CD4-positive, alpha-beta T cell treated with Interleukin-4 for 4 hours (primary cell): ENCODE measurements at places on chromosomes 7 and 10.

DNA sequence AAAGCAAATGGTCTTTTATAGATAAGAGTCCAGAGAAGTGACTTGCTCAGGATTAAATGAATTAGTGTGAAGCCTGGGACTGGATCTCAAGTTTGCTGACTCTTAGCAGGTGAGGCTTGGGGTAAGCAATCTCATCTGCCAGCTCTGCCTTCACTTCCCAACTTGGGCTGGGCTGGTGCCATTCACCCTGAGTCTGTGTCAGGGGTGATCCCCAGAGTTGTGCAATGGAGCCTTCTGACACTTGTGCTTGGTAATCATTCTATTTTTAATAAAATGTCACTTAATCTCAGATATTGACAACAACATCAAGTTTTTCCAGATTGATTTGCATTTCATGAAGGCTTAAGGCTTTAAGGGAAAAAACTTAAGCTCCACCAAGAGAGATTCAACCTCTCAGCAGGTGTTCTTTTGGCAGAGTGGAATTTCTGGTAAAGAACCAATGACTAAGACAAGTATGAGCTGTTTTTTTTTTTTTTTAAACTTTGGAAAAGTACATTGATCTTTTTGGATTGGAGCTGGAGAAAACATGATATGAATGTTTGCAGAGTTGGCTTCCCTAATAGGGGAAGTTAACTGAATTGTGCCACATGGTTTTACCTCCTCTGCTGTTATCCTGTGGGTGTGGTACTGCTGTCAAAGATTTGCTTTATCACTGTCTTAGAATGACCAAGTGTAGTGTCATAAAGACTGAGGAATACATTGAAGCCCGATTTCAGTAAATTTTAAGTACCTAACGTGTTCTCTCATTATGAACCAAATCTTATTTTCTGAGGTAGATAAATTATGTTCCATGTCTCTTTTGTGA lies 48.6 kb upstream of the GPR37 start:
- no peak for DNase-seq

GRCh38 chr10:124453960-124454610 lies 4.2 kb upstream of the NKX1-2 start:
- no peak for DNase-seq

GRCh38 chr10:4212111-4212630 lies 427.2 kb upstream of the KLF6 start:
- no peak for DNase-seq

DNA sequence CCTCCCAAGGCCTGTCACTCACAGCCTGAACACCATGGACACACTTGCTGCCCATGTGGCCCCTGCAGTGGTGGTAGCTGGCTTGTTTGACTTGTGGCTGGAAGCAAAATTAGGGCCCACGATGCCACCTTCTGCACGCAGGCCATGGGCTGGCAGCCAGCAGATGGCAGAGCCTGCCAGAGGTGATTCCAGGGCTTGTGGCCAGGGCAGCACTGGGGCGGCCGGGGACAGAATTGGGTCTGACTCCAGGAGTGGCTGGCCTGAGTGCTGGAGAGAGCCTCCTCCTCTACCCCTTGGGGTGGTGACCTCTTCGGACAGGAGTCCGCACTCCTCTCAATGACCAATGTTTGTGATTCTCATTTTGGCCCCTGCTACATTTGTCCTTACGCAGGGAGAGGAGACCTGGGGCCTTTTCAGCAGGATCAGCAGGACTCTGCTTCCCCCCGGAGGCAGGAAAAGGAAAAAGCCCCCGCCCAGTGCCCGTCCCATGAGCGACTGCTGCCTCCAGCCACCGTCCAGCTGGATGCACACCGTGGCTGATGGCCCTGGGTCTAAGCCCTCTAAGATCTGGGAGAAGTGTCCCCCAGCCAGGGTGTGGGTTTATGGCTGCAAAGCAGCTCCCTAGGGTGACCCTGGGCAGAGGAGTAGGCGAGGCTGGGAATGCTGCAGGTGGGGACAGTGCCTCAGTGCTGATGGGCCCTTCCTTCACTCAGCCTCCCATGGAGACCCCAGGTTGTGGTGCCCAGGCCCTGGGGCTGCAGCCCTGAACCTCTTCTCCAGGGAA lies 26.5 kb downstream of the DNAJB12 start:
- no peak for DNase-seq

DNA sequence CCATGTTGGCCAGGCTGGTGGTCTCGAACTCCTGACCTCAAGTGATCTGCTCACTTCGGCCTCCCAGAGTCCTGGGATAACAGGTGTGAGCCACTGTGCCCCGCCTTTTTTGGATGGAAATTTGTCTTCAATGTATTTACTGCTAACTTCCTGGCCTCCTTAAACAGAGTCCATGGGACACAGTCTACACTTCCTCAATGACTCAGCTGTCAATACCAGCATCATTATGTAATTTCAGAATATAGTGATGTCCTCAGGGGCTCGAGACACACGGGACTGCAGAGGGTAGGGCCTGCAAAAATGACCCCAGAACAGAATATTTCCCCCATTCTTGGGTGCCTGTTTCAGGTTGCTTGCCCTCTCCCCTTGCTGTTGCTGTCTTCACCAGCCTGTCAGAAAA lies 31.1 kb downstream of the CAMK2G start:
- no peak for DNase-seq

- no peak for DNase-seq
These were observed 305.5 kb downstream of the GPR37 start for GRCh38 chr7:124460056-124460450.

DNA sequence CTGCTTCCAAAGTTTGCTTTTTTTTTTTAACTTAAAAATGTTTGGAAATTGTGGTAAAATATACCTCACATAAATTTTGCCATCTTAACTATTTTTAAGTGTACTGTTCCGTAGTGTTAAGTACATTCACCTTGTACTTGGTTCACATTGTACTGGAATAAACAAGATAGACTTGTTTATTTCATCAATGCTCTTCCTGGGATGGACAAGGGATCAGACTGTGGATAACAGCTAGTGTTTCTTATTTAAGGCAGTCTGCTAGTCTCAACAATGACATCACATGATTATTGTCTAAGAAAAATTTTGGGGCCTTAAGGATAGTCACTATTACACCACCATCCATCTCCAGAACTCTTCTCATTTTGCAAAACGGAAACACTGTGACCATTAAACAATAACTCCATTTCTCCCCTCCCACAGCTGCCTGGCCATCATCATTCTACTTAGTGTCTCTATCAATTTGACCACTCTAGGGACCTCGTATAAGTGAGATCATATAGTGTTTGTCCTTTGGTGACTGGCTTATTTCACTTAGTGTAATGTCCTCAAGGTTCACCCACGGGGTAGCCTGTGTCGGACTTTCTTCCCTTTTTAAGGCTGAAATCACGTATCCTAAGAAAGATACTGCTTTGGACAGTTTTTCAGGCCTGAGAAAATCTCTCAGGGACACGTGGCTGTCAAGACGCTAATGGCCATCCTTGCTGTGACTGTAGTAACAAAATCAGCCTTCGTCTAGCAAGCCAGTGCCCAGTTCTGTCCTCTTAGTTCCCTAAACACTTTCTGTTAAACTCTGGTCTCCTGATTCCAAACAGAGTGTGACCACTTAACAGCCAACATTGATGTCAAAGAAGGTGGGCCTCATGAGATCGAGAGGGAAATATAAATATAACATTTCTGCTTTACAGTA lies 305.2 kb downstream of the FRMD4A start:
- DNase-seq, result no peak

DNA sequence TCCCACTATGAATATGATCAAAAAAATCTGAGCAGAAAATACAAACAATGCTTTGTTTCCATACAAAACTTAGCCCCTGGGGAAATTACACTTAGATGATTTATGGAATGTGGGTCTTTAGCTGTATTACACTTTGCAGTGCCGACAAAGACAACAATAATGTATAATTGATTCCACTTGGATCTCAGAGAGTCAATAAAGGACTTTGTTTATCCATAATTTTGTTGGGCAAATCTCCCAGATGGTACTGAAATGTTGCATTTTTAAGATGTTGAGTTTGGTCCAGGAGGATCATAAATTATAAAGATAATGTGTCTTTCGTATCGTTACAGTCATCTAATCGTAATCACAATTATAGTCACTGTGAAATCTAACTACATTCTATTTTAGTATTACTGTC lies 66.9 kb upstream of the DOCK1 start:
- no peak for DNase-seq

- no peak for DNase-seq
These were observed 25.8 kb downstream of the TMEM120A start for GRCh38 chr7:75968561-75969001.

- no peak for DNase-seq
These were observed 502.8 kb downstream of the GLRX3 start for GRCh38 chr10:130638991-130639390.

GRCh38 chr7:27184337-27185012 lies 557 bp downstream of the HOXA11 start:
- DNase-seq, result no peak

DNA sequence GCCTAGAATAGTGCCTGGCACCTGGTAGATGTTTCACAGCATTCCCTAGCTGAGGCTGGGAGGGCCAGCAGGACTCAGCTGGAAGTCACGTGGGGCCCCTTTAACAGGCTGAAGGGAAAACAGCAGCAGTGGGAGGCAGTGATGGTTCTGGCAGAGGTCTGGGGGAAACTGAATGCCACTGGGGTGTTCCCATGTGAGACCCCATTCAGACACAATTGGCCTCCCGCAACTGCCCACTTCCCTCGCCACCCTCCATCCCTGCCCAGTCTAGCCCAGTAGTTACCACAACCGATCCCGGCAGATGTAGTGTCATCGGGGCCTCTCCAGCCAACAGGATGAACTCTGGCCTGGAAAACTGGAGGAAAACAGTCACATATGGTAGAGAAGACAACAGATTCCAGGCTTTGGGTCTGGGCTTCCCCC lies 38.3 kb downstream of the FRMPD2 start:
- no peak for DNase-seq

- no peak for DNase-seq
These were observed 65.0 kb downstream of the RBM33 start for GRCh38 chr7:155709453-155709852.

DNA sequence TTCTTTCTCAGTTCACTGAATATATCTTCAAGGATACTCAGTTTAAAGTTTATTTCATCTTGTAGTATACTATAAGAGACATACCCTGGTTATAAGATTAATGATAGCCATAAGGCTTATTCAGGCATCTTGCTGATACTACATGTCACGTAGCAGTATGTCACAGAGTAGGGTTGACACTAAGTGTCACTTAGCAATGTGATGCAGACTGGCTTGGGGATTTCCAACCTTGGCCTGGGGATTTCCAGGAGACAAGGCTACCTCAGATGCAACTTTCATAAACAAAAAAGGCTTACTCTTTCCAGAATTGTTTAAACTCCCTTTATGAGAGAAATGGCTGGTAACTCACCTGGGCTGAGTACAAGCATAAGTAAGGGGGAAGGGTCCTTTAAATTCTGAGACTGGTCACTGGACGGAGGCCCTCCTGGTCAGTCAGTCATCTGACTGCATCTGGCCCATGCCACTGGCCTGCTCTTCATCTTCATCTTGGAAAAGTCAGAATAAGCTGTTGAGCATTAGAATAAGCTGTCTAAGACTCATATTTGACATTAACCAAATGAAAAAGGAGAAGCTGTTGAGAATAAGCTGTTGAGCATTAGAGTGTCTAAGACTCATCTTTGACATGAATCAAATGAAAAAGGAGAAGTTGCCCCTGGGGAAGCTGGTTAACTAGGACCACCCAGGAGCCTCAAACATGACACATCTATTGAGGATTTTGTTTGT lies 9.5 kb downstream of the SLC13A1 start:
- DNase-seq, result no peak

DNA sequence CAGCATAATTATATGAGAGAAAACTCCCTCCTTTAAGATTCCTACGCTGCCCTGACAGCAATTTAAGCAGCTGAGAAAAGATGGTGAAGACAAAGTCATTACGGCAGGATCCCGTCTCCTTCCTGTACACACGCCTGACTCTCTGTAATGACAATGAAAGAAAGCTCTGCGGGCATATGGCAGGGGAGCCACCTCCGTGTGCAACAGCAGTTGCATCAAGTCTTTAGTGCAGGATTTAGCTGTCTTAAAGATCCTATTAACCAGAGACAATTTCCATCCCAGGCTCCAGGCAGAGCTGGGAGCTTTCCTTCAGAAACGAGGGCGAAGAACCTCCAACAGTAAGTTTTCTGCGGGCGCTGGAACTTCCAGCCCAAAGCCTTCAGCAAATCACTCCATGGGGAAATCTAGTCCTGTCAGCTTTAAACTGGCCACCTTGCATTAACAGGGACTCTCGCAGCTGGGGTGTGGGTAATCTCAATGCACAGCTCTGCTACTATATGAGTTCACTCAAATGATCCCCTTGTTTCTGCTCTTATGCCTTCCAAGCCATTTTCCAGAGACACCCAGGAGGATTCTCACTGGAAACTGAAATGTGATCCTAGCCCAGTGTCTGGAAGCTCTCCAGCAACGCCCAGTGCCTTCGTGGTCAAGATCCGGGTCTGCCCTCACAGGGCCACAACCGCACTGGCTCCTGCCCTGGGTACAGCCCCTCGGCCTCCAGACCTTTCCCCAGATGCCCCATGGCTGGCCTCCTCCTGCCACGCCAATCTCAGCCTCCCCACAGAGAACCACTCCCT lies 74.9 kb downstream of the CTBP2 start:
- no peak for DNase-seq

- DNase-seq, result no peak
These were observed 120.4 kb downstream of the CUBN start for GRCh38 chr10:17009212-17009700.

GRCh38 chr10:95815133-95815532 lies 59.2 kb downstream of the ENTPD1 start:
- no peak for DNase-seq

DNA sequence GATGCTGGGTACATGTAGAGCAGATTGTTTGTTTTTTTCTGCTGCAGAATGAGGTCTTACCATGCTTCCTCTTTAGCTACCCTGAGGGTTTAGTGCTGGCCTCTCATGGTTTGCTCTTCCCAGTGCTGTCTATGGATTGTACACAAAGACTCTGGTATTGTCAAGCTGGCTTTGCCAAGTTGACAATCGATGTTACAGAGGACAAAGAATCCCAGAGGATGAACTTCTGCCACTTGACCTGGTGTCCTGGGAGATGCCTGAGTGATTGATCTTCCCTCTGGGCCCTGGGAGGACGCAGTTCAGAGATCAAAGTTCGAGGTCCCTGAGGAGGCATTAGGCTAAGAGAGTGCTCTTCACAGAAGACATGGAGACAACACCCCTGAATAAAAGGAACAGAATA lies 865.4 kb downstream of the CCSER2 start:
- DNase-seq, result no peak

DNA sequence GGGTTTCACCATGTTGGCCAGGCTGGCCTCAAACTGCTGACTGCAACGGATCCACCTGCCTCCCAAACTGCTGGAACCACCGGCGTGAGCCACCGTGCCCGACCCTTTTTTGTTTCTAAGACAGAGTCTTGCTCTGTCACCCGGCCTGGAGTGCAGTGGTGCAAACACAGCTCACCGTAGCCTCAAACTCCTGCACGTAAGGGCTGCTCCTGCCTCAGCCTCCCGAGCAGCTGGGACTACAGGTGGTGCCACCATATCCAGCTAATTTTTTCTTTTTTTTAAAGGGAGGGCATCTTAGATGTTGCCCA lies 36.4 kb downstream of the ADAP1 start:
- DNase-seq, result no peak

GRCh38 chr10:100826983-100827818 lies 81.8 kb downstream of the PAX2 start:
- no peak for DNase-seq
